ENCODE measurements at places on chromosomes 6 and 20.

DNA sequence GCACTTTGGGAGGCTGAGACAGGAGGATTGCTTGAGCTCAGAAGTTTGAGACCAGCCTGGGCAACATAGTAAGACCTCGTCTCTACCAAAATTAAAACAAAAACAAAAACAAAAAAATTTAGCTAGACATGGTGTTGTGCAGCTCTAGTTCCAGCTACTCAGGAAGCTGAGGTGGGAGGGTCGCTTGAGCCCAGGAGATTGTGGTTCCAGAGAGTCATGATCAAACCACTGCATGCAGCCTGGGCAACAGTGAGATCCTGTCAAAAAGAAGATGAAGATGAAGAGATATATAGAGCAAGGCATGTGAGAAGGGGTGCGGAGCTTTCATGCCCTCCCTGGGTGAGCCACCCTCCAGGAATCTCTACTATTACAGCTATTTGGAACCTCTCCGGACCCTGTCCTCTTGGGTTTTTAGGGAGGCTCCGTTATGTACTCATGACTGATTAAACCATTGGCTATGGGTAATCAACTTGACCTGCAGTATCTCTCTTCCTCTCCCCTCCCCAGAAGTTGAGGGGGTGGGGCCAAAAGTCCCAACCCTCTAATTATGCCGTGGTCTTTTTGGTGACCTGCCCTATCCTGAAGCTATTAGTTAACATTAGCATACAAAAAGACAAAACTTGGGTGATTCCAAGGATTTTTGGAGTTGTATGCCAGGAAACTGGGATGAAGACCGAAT, 9.0 kb downstream of the POLH start:
- DNase-seq, result peak; percentile 36

DNA sequence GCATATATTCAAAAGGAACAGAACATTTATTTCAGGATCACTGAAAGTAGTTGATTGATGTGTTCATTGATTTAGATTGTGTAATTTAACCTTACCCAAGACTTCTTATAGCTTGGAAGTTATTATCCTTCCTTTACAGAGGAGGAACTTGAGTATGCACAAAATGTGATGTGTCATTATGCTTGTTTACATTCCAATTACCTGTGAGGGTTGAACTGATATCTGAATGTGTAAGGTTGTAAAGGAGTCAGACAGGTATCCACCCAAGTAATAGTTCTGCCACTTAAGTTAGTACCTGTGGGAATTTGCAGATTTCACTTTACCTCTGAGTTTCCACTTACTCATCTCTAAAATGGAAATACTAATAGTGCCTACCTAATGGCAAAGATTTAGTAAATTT, 668.2 kb downstream of the DOK5 start:
- DNase-seq, result no peak

GRCh38 chr6:160959726-160960435, 31.7 kb upstream of the MAP3K4 start:
- no peak for DNase-seq

DNA sequence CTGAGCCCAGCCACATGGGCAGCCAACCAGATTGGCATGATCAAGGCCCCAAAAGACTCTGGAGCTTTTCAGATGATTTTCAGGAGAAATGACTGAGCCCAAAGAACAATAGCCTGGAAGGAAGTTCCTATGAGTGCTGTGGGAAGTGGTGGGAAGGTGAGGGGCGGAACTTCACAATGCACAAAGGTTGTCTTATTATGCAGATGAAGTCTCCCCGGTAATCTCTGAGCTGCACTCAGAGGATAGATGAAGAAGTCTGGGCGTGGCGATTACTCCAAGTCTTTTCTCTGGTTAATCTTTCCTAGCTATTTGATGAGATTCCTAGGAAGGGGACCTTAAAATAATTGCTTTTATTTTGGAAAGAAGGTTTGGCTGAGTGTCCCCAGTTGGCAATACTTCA, 36.9 kb downstream of the LBP start:
- no peak for DNase-seq

GRCh38 chr6:128069188-128069587, 168.3 kb upstream of the THEMIS start:
- peak; percentile 20 for DNase-seq

GRCh38 chr20:21125849-21126580, at the start of gene KIZ:
TSS of gene KIZ (plus strand) at chr20:21126082. CDS start at chr20:21126116, 34 bp downstream.
- DNase-seq, result peak; percentile 99

- DNase-seq, result no peak
Observed at GRCh38 chr20:22346716-22347115, 237.7 kb downstream of the FOXA2 start.

GRCh38 chr6:17503051-17503450, 97.1 kb upstream of the FAM8A1 start:
- DNase-seq, result no peak

- no peak for DNase-seq
Observed at GRCh38 chr6:2512802-2513201, 237.9 kb downstream of the MYLK4 start.

GRCh38 chr6:160085226-160085625, 36.4 kb upstream of the SLC22A1 start:
- no peak for DNase-seq

DNA sequence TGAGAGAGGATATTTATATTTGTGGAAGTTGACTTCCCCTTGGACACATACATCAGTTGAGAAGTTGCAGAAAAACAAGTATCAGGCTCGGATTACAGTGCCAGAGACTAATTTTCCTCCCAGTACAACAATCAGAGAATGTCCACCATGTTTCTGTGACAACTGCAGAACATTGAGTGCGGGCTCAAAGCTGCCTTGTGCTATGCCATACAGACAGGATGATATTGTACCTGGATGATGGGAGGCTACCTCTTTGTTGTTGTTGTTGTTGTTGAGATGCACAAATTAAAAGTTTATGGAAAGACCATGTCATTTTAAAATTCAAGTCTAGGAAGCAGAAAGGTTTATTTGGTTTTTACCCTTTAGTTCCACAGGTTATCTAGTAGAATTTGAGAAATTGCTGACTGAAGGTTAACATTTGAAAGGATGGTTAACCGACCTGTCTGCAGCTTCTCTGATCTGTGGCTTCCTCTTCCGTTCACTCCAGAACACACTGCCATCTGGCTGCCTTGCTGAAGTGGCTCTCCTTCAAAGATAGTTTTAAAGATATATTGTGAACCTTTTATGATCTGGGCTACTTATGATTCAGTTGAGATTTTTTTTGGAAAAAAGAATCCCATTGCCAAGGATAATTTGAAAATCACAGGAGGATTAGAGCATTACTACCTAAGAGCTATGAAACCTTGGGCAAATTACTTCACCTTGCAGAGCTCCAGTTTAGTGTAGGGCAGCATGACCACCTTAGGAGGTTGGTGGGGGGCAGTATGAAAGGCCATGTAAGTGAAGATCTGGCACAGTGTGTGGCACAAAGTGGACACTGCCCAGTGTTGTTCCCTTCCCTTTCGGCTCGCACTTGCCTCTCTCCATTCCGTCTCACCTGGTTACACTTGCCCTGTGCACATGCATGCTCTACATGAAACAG, 15.9 kb downstream of the TMEM200A start:
- DNase-seq, result no peak

GRCh38 chr6:39353698-39354315, 31.3 kb upstream of the KCNK16 start:
- DNase-seq, result no peak

GRCh38 chr20:24814556-24815195, 134.4 kb upstream of the CST7 start:
- no peak for DNase-seq

DNA sequence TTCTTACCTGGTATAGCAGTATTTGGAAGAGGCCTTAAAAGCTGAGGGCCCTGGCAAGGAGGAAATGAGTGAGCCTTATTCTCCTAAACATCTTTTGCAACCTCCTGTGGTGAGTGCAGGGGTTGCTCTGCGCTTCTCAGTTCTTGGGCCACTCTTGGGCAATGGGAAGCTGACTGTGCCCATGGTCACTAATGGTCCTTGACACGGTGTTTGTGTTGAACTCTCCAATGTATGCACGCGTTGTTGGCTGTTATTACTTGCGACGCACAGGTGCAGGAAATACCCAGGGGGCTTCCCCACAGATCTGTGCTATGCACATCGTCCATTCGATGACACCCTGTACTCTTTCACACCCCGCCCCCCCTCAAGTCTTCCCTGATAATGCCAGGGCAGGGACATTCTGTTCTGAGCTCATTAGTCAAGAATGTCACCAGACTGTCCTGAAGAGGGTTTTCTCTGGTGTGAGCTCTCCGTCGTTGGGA, 79.7 kb downstream of the EDN1 start:
- DNase-seq, result no peak

- DNase-seq, result peak; percentile 80
Observed at GRCh38 chr20:44582311-44583025, at the start of gene PKIG. TSS of gene PKIG (plus strand) at chr20:44582579. CDS start at chr20:44614557, 31,978 bp downstream.

DNA sequence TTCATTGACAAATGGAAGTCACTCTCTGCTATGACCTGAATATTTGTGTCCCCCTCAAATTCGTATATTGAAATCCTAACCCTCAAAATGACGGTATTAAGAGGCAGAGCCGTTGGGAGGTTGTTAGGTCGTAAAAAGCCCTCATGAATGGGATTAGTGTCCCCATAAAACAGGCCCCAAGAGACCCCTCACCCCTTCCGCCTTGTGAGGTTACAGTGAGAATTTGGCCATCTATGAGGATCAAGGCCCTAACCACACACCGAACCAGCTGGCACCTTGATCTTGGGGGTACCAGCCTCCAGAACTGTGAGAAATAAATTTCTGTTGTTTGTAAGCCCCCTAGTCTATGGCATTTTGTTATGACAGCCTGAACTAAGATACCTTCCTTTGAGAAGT, 52.5 kb upstream of the SLC22A16 start:
- DNase-seq, result no peak

DNA sequence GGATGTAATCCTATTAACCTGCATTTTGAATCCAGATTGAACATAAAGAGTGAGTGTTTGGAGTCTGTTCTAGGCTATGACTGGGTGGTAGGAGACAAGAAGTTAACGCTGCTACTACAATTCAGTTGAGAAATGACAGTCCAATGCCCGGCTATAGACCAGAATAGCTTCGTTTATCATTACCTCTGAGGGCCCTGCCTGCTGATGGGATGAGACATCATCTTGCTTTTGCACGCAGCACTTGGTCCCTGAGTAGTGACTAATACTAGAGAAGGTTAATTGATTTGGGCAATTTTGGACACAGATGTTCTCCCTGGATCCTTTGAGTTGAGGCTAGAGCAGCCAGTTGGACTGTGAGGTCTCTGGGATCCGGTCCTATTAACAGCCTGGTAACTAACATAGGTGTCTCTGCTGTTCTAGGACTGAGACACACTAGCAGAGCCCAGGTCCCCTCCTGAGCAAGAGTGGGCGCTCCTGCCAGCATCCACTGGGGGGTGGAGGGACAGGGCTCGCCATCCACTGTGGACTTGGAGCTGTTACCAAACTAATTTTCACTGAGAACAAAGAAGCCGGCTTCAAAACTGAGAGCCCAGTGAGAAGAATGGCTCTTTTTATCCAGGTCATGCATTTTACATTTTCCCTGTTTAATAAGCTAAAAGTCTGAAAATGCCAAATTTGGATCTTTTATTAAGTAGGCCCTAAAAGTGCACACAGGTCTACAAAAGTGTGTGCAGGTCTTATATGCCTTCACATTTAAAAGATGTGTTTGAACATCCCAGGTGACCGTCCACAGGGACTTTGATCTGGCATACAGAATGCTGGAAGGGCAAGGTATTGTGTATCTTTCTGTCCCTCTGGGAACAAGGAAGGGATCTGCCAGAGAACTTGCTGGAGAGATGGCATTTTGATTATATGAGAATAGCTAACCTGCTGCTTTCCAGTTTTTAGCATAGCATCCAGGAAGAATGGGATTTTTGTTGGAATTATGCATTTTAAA, 212.5 kb downstream of the CDH4 start:
- DNase-seq, result no peak

All from GM03348 (cell line).